SK-N-DZ (cell line): ENCODE measurements at places on chromosomes 12 and 14.

DNA sequence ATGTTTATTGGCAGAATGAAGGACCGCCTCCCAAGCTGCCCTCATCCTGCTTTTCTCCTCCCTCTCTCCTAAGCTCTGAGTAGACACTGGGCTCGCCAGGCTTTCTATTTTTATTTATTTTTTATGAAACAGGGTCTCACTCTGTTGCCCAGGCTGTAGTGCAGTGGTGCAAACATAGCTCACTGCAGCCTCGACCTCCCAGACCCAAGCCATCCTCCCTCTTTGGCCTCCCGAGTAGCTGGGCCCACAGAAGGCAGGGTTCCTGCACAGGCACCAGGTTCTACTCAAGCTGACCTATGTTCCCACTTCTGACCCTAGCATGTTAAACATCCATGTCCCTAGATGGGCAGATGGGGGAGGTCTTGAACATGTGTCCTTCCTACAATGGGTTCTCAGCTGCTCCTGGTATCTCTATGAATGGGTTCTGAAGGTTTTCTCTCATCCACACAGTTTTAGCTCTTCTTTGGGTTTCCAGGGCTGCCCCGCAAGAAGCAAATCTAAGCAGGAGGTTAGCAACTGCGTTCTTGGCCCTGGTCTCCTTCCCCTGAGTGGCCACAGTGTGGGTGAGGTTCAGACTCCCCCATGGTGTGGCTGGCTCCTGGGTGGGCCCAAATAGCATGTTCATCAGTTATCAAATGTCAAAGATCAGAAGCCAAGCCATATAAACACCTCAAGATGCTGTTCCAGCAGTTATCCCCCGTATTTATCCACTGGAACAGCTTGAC, 167.3 kb downstream of the ZFP36L1 start:
- DNase-seq: no peak

GRCh38 chr12:24425601-24425970, 476.1 kb upstream of the SOX5 start:
- DNase-seq: no peak

- DNase-seq: no peak
These were observed 32.8 kb upstream of the C14orf180 start for GRCh38 chr14:104546591-104547309.

- DNase-seq: no peak
These were observed 629 bp downstream of the FBRSL1 start for GRCh38 chr12:132490422-132491137.

DNA sequence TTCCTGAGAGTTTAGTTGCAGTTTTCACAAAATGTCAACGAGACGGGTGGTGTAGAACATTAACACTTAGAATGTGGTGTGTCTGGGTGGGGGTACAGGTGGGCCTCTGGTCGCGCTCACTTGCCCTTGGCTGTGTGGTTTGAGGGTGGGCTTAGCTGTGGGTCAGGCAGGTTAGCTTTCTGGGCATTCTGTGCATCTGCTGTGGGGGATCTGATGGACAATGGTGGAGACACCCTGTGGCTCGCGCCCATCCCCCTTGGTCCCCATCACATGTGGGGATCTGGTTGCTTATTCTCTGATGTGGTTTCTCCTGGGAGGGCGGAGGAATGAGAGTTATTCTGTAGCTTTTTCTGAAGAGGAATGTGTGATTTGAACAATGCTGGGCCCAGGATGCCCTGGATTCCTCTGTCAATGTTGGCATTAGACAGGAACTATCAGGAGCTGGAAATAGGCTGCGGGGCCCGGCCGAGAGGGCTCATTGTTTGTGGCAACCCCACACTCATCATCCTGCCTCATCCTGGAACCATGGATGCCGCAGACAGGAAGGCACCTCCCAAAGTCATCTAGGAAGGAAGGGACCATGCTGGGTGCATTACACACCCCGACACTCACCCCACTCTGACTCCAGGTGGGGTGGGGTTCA, 101.6 kb downstream of the TSPAN9 start:
- DNase-seq: no peak

GRCh38 chr12:13981296-13981962, at the start of gene GRIN2B:
Gene GRIN2B, minus strand, starts transcription at chr12:13981602. Its CDS starts 115,394 bp downstream, at chr12:13866208.
- no peak for DNase-seq
